ENCODE measurements at places on chromosomes 11 and 22.

- DNase-seq, result no peak
Measured at GRCh38 chr11:34037016-34037415, 14.5 kb upstream of the CAPRIN1 start.

DNA sequence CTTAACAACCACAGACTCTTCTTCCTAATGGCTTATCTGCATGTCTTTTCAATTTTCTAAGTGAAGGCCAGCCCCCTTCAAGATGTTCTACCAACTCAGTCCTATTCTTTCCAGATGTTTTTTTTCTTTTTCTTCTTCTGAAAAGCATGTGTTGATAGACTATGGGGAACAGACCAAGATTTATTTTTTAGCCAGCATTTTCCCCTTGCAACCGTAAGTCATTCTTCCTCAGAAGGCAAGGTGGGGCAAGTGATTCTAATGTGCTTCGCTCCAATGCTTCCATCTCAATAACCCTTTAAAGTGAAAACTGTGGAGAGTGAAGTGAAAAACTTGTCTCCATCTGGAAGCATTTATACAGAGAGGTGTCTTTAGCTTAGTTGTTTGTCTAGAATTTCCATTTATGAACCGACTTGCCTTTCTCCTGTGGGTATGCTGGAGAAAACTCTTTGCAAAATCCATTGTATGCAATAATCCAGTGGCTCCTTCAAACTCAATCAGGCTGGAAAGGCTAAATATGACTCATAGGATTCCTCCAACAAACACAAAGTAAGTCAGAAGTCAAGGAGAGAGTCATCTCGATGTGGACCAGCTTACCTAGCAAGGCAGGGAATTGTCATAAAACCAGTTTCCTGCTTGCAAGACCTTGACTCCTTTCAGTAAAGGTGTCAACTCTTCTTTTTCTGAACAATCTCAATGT lies 83.7 kb downstream of the MAML2 start:
- DNase-seq, result no peak

- DNase-seq, result no peak
Measured at GRCh38 chr11:130534551-130534950, 86.1 kb downstream of the ADAMTS15 start.

DNA sequence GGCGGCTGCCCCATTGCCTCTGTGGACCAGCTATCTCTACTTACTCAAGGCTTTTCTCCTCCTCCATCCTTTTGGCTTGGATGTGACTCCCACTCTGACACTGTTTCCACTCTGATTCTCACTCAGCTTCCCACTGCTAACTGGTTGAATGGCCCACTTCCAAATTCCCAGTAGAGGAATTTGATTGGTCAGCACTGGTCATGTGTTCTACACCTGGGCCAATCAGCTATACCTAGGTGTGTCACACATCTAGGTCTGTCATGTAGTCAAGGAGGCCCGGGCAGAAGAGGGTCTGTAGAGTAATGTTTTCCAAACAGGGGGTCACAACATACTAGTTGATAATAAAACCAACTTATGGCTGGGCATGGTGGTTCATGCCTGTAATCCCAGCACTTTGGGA lies 53.3 kb downstream of the TPBGL start:
- no peak for DNase-seq

DNA sequence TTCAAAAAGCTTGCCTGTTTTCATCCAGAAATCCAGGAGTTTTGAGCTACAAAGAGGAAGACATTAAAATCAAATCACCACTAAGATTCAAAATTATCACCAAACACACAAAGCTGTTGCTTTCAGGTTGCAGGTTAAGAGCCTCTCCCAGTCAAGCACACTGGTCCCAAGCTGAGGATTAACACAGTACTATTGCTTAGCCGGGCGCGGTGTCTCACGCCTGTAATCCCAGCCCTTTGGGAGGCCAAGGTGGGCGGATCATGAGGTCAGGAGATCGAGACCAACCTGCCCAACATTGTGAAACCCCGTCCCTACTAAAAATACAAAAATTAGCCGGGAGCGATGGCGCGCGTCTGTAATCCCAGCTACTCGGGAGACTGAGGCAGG lies 1165.1 kb downstream of the LRRC4C start:
- DNase-seq, result no peak

All from T-cell (primary cell).